Activated CD4-positive, alpha-beta T cell treated with anti-CD3 and anti-CD28 coated beads, Interleukin-2, amount 10 ng/mL, durations not matched to agents 24 days and 14 days (primary cell): ENCODE measurements at places on chromosomes 3 and 15. TPM values are rescaled to one million over a fixed set of nuclear protein-coding genes. Genes with fewer than 3 reads are reported as not detected.

DNA sequence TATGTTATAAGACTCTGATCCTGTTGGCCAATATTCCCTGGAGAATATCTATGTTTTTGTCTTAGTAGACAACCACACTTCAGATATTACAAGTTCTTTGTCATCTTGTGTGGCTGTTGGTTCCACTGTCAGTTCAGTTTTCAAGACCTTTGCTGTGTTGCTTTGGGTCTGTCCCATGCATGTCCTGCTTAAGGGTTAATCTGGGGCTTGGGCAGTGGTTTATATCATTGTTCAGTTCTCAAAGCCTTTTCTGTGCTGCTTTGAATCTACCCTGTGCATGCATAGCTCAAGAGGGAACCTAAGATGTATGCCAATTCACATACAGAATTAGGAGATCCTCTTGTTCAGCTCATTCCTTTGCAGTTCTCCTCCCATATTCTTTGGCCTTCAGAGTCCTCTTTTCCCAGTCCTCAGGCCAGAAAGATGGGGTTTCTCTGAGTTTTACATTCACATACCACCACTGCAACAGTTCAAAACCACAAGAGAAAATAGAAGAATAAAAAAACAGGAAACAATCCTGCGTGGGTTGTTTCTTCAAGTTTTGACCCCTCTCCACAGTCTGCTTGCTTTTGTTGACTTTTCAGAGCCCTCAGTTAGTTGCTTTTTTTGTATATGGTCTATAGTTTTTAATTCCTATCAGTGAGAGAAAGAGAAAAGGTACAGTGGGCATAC lies 21.6 kb downstream of the BUB1B start:
- peaks cover 45% of the 10 kb centered on the region for H3K4me1 ChIP-seq
- no peaks in the 10 kb centered on the region for H3K27me3 ChIP-seq
- peaks cover 50% of the 10 kb centered on the region for H3K36me3 ChIP-seq

DNA sequence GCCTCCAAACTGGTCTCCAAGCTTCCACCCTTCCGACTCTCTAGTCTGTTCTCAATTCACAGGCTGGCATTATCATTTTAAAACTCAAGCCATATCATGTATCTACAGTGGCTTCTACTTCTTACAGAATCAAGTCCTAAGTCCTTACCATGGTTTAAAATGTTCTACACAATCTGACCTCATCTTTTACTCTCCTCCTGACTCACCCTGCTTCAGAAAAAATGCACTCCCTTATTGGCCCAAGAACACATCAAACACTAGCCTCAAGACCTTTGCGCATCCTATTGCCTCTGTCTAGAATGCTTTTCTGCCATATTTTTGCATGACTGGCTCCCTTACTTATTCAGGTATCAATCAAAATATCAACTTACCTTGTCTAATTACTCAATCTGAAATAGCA lies 11.0 kb downstream of the MRPL3 start:
- H3K4me1 ChIP-seq: peaks cover 10% of the 10 kb centered on the region
- no peaks in the 10 kb centered on the region for H3K27me3 ChIP-seq
- peaks cover 49% of the 10 kb centered on the region for H3K36me3 ChIP-seq
- no peak overlapping the region for H3K4me3 ChIP-seq

- H3K36me3 ChIP-seq: no peaks in the 10 kb centered on the region
- no peak overlapping the region for H3K4me3 ChIP-seq
- peaks cover 3% of the 10 kb centered on the region for H3K4me1 ChIP-seq
- no peak overlapping the region for H3K27ac ChIP-seq
Observed at GRCh38 chr3:42247576-42248027, 18.4 kb downstream of the CCK start.

GRCh38 chr3:50390508-50391224 lies 31.3 kb upstream of the TMEM115 start:
- H3K27ac ChIP-seq: no peak overlapping the region
- no peaks in the 10 kb centered on the region for H3K36me3 ChIP-seq
- H3K27me3 ChIP-seq: peaks cover 2% of the 10 kb centered on the region
- peaks cover 6% of the 10 kb centered on the region for H3K4me1 ChIP-seq
- DNase-seq: no peak

PLAAT1 gene
- not detected in 2 replicates for total RNA-seq

CLRN1 gene
- not detected in 2 replicates for total RNA-seq
